ENCODE measurements at places on chromosomes 2 and 18.
A peak's percentile ranks its signal among the peaks of the same experiment; 100 is the strongest.

GRCh38 chr2:85988175-85988913 lies 99.6 kb upstream of the ST3GAL5 start:
- peaks cover 8% of the 10 kb centered on the region for H3K4me1 ChIP-seq
- H3K36me3 ChIP-seq, result no peaks in the 10 kb centered on the region
- H3K4me3 ChIP-seq, result no peak overlapping the region
- no peak for DNase-seq
- no peak overlapping the region for H3K27ac ChIP-seq

DNA sequence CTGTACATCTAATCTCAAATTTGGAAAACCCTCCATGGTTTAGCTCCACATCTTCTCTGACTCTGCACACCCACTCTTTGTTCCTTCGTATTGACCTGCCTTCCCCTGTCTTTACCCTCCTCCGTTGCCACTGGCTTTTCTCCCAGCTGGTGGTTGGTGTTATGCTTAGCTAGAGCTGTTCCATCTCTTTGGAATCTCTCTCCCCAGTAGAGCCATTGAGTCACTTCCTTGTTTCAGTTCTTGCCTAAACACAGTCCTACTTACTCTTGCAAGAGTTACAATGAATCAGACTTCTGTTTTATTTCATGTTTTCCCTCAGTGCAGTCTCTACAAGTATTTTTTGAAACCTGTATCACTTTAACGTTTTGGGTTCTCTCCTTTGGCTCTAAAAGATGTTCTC lies 263.9 kb downstream of the LTBP1 start:
- H3K27me3 ChIP-seq, result no peaks in the 10 kb centered on the region
- no peaks in the 10 kb centered on the region for H3K36me3 ChIP-seq
- H3K4me1 ChIP-seq, result peaks cover 30% of the 10 kb centered on the region
- peak overlapping the region; percentile 61 for H3K27ac ChIP-seq

DNA sequence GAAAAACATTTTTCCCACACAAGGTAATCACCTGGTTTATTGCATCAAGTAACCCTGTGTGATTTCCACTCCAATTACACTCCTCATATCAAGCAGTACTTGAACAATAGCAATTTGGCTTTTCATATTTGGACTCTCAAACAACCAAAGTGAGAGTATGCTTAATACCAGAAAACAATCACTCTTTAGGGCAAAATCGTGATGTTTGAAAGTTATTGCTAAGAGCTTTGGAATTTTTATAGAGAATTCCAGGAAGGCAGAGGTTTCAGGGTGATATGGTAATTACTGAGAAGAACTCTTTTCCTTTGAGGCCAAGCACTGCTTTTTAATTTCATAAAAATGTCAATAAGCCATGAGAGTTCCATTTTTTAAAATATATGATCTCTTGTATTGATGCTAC lies 779.5 kb upstream of the LRRTM1 start:
- no peaks in the 10 kb centered on the region for H3K36me3 ChIP-seq
- H3K4me1 ChIP-seq, result no peaks in the 10 kb centered on the region
- H3K27ac ChIP-seq, result no peak overlapping the region
- no peak overlapping the region for H3K4me3 ChIP-seq

GRCh38 chr2:182077023-182077422 lies 91.4 kb downstream of the PPP1R1C start:
- no peaks in the 10 kb centered on the region for H3K36me3 ChIP-seq
- H3K4me1 ChIP-seq, result no peaks in the 10 kb centered on the region
- no peak overlapping the region for H3K4me3 ChIP-seq
- H3K27me3 ChIP-seq, result no peaks in the 10 kb centered on the region
- no peak overlapping the region for H3K27ac ChIP-seq

DNA sequence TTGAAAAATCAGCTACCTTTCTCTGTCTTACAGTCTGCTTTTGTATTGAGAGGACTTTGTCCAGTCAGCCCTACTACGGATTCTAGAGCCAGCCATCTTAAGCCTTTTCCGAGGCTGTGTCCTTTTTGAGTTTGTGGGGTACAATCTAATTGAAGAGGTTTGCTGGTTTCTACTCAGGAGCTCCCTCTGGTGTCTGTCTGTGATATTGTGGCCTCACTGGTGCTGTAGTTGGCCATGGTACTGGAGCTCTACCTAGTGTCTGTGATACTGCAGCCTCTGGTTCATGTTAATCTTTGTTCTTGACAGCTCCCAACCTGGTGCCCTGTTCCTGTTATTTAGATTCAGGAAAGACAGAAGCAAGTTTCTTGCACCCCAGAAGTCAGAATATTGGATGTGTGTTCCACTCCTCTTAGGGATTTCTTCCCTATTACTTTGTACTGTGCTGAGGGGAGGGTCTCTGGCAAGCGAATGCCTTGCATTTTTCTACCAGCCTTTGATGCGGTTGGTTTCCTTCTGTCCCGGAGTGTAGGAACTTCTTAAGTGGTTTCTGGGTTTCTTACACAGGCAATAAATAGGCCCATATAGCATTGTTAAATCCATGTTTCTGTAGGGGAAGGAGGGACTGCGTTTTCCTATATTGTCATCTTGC lies 78.5 kb downstream of the ACSL3 start:
- DNase-seq, result peak; percentile 81
- peaks cover 17% of the 10 kb centered on the region for H3K36me3 ChIP-seq
- H3K4me3 ChIP-seq, result no peak overlapping the region
- H3K27me3 ChIP-seq, result no peaks in the 10 kb centered on the region

Measured in Calu3 (cell line).